ENCODE measurements at places on chromosomes 2 and 18. TPM values are rescaled to one million over a fixed set of nuclear protein-coding genes. Genes with fewer than 3 reads are reported as not detected.

DNA sequence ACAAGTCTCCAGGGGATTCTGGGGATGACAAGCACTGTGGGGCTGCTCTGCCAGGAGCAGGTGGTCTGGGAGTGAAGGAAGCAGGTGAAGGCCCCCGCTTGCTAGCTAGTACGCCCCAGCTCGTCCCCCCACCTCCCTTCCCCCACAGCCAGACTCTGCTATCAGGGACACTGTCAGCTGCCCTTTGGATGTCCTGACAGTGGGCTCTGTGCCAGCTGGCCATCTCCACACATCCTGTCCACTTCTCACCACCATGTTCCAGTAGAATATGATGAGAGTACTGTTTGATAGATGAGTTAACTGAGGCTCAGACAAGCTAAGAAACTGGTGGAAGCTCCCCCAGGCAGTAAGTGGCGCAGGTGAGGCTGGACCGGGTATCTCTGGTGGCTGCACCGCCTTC is 276.2 kb downstream of the CELF4 start:
- no peak for DNase-seq

- no peak for DNase-seq
These were observed 110.9 kb upstream of the FAM98A start for GRCh38 chr2:33709951-33710350.

DNA sequence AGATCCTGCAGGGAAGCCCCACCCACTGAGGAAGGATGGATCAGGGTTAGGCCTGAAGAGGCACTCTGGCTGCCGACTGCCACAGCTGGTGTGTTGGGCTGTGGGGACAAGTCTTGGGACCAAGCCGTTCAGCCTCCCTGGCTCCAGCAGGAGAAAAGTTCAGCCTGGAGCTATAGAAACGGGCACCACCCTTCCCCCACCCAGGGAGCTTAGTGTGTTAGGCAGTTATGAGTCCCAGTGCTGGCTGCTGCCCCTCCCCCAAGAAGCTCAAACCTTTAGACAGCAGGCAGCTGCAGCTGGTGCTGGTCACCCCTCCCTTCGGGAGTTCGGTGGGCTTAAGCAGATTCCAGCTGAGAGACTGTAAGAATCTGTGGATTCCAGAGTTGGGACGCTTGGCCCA is 447.1 kb upstream of the HS6ST1 start:
- peak; percentile 44 for DNase-seq

- DNase-seq: no peak
These were observed 51.2 kb downstream of the SLC14A2 start for GRCh38 chr18:45666520-45666919.

The FBXO36 gene
- 1.2 TPM for total RNA-seq

DNA sequence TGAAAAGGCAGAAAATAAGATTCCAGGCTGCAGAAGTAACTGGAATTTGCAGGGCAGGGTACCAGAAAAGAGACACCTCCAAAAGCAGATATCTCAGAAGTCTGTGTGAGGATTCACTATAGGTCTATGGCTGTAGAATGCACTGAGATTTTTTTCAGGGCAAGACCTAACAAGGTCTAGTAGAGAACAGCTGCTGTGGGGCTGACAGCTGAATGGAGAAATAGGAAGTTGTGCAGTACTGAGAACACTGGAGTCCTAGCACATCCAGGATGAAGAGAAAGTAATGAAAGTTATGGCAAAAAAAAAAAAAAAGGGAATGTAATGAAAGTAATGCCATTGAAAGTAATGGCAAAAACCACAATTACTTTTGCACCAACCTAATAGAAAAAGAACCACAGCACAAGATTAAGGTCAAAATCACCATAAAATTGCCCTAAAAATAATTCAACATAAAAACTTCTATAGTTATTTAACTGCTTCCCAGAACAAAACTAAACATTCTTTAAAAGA is 57.3 kb downstream of the CPO start:
- no peak for DNase-seq

DNA sequence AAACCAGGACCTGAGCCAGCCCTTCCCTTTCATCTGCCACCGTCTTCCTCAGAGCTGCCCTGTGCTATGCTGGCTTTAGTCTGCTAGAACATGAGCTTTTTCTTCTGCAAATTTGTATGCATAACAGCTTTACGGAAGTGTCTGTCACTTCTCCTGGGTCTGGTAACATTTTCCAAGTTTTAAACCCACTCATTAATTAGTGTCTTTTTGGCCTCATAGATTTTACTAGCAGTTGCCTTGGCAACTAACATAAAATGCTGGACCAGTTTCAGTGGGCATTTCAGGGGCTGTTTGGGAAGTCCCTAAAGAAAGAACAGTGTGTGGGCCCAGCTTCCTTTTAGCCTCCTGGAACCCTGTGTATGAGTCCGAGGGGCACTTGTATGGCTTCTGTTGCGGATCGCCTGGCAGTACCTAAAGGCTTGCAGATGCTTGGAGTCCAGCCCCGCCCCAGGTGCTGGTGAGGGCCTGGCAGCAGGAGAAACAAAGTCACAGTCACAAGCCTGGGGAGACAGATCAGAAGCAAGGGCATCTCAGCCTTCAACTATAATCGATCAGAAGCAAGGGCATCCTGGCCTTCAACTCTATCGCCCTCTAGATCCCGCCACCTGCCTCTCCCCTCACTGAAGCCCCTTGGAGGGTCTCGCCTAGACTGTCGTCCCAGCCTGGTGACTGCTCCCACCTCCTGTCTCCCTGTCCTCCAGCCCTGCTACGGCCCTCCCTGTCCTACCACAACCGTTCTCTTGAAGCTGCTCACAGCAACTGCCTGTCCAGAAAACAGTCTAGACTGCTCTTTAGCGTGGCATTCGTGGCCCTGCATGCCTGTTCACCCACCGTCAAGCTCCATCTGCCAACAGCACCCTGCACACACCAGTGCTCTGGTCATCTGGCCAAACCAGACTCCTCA is 36.8 kb upstream of the MAPRE3 start:
- no peak for DNase-seq

DNA sequence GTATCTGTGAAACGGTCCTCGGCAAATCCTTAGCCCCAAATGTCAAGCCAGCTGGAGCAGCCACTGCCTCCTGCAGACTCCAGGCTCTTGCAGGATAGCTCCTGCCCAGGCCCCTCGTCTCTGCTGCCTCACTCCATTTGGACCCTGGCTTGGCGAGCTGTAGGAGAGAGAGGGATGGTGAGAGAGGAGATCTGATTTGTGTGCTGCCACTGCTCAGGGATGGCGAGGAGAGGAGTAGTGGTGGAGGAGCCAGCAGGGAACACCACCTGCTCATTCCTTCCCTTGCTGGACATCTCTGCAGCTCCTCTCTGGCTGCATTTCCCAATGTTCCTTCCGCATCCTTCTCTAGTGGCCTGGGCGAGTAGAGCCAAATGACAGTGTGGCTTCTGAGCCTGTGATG is 109.1 kb upstream of the NCK2 start:
- no peak for DNase-seq

DNA sequence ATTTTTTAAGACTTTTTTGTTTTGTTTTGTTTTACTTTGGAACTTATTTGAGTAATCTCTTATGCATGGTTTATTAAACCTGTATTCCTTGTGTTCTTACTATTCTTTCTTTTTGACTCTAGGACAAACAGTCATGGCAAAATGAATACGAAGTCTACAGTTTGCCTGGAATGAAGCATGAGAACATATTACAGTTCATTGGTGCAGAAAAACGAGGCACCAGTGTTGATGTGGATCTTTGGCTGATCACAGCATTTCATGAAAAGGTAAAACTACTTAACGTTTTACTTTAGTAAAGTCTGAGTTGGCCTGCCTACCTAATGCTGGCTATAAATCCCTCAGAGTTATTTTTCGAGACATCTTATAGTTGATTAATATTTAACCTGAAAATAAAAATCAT is 72.3 kb downstream of the ACVR2A start:
- no peak for DNase-seq

DNA sequence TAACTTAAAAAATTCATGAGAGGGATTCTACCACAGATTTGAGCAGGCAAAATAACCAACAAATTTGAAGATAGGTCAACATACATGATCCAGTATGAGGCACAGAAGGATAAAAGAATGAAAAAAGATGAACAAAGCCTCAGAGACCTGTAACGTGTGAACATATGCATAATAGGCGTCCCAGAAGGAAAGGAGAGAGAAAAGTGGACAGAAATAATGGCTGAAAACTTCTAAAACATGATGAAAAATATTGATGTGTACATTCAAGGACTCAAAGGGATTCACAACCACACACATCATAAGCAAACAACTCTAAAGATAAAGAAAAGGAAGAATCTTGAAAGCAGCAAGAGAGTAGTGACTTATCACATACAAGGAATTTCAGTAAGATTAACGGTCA is 100.1 kb upstream of the PARD3B start:
- no peak for DNase-seq

GRCh38 chr2:214076527-214076926 is 334.3 kb upstream of the VWC2L start:
- DNase-seq: no peak

The PCARE gene
- total RNA-seq: 0.11 TPM

- no peak for DNase-seq
These were observed 17.3 kb downstream of the RAB1A start for GRCh38 chr2:65112633-65113032.

DNA sequence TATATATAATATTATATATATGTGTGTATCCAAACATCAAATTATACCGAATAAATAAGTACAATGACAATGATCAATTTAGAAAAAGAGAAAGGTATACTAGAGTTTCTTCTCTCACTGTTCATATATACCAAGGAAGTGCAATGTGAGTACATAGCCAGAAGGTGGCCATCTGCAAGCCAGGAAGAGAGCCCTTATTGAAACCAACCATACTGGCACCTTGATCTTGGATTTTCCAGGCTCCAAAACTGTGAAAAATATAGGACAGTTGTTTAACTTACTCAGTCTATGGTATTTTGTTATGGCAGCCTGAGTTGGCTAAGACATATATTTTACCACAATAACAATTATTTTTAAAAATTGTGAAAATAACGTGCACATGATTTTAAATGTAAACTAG is 1490.2 kb upstream of the SLC39A10 start:
- DNase-seq: no peak

DNA sequence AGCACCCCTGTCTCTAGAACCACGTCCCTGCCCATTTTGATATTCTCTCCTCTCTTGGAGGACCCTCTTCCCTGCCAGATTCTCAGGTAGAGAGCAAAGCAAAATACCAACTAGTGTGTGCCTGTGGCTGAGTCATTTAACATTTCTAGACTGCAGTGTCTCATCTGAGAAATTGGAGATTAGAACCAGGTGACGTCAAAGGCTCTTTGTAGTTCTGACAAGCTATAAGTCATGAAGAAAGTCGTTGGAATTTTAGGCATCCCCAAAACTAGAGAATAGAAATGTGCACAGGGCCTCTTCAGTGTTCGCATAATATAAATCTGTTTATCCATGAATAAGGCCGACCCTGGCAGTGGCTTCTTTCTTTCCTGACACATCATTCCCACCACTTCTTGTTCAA is 74.4 kb upstream of the TANC1 start:
- no peak for DNase-seq

DNA sequence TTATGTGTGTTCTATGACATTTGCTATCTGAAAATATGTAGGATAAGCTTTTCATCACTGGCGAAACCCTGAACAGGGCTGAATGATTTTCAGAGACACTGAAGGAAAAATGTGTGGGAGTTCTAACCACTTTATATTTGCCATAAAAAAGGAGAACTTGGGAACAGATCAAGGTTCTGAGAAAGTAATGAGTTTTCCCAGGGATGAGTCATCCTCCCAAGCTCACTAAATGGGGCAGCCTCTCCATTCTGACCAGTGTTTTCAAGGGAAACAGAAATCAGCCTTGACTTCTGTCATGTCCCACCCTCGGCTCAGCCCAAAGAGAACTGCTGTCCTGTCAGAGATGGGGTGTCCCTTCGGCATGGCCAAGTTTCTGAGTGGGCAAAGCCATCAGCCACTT is 2109.8 kb upstream of the CELF4 start:
- no peak for DNase-seq

DNA sequence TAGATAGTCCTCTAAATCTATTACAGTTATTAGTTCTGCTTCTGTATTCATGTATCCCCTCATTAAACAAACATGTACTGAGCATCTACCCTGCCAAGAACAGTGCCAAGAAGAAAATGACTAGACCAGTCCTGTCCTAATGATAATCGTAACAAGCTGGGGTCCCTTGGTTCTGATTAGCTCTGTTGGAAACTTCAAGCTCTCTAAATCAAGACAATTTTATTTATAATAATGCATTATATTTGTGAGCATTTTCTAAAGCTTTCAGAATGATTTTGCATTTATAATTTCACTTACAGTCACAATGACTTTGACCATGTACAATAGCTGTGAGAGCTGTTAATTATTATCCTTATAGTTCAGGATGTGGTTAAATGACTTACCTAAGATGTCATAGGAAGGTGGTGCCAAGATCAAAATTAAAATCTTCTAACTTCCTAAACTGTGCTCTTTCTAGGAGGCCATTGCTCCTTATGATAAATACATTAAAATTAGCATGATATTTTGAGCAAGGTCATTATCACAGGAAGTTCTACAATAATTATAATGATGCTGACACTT is 336.5 kb upstream of the SLC39A10 start:
- no peak for DNase-seq

The PTPN2 gene
- 14.5 TPM for total RNA-seq

The SERPINB12 gene
- not detected for total RNA-seq

The TCF4 gene
- 69.9 TPM for total RNA-seq

The MEIS1 gene
- total RNA-seq: 24.7 TPM

The SGPP2 gene
- total RNA-seq: 1.0 TPM

GRCh38 chr2:8144785-8145184 is 537.1 kb upstream of the ID2 start:
- no peak for DNase-seq

GRCh38 chr2:101520246-101520645 is 45.3 kb upstream of the RFX8 start:
- DNase-seq: no peak

The GATA6 gene
- total RNA-seq: 76.2 TPM

The ALPG gene
- not detected for total RNA-seq

- peak; percentile 10 for DNase-seq
These were observed 26.0 kb upstream of the RUFY4 start for GRCh38 chr2:218043100-218043499.

The ALPI gene
- total RNA-seq: not detected

- DNase-seq: no peak
These were observed 150.3 kb downstream of the NDUFA10 start for GRCh38 chr2:239874636-239875356.

The IL1RN gene
- 0.59 TPM for total RNA-seq

The PAPOLG gene
- total RNA-seq: 9.7 TPM

GRCh38 chr18:59744271-59744721 is 47.1 kb upstream of the CCBE1 start:
- DNase-seq: no peak

GRCh38 chr2:86649119-86649947 is 25.7 kb upstream of the RNF103 start:
- DNase-seq: no peak

The LBX2 gene
- 0.51 TPM for total RNA-seq

The LRRTM1 gene
- total RNA-seq: 0.32 TPM

Data from cardiac septum (tissue), 1 donor.